ENCODE measurements at places on chromosomes 12 and 14. TPM values are rescaled to one million over a fixed set of nuclear protein-coding genes. Genes with fewer than 3 reads are reported as not detected.

Gene TMCC3
- total RNA-seq = 8.3 TPM

Gene OAS1
- 18.5 TPM for total RNA-seq

Gene RNASE7
- not detected for total RNA-seq

Gene RIMBP2
- total RNA-seq = 1.4 TPM

Gene MMP19
- 18.0 TPM for total RNA-seq

Gene CFAP251
- 0.68 TPM for total RNA-seq

Gene TPPP2
- total RNA-seq = not detected

Gene HCAR2
- total RNA-seq = not detected

Gene ABCD2
- total RNA-seq = 0.49 TPM

Gene TWF1
- total RNA-seq = 72.6 TPM

Gene TMEM132C
- 1.7 TPM for total RNA-seq

Gene B4GALNT3
- 0.33 TPM for total RNA-seq

Gene OR6C70
- not detected for total RNA-seq

Gene TTC6
- not detected for total RNA-seq

Gene ATL1
- total RNA-seq = 10.2 TPM

Gene KLHDC1
- 14.4 TPM for total RNA-seq

Gene FZD10
- 0.27 TPM for total RNA-seq

Gene KRT4
- total RNA-seq = not detected

Gene LTBP2
- total RNA-seq = 18.2 TPM

Gene TAS2R43
- total RNA-seq = 4.3 TPM

All from sigmoid colon (tissue), 7 donors.